Activated naive CD8-positive, alpha-beta T cell treated with anti-CD3 and anti-CD28 coated beads, Interleukin-2, amount 50 U/mL, for 16 hours (primary cell): ENCODE measurements at places on chromosomes 2 and 18.

GRCh38 chr2:47518497-47519146, 115.7 kb downstream of the MSH2 start:
- no peak for DNase-seq

- no peak for DNase-seq
Observed at GRCh38 chr18:76421685-76422078, 73.4 kb downstream of the ZNF516 start.

DNA sequence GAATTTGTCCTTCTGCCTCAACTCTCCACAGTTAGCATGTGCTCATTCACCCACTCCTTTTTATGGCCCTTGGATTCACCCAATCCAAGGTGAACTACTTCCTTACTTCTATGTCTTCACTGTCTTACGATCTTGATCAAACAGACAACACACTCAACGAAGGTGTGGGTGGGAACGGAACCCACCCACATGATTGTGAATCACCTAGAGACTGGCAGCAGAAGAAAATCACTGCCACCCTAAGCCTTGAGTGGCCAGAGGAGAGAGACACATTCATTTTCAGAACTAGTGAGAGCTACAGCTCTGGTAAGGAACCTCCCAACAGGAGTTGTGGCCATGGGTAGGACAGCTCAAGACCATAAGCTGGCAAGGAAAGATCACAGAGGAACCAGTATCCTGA, 194.3 kb downstream of the PLCL1 start:
- no peak for DNase-seq

DNA sequence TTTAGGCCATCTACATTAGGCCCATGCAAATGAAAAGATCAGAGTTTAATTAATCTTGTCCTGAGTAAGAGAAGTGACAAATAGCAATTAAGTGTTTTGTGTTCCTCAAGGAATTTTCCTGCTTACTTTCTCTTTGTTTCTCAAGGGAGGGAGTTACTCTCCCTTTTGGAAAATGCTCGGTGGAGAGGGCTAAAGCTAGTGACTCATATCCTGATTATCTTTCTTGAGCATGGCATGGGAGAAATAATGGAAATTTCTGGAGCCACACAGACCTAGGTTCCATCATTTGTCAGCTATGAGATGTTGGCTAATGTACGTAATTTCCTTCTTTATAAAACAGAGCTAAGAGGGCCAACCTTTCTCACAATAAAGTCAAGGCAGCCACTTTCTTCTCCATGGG, 177.1 kb downstream of the ETAA1 start:
- no peak for DNase-seq

GRCh38 chr18:49016648-49017539, 66.1 kb upstream of the SMAD7 start:
- DNase-seq = no peak

GRCh38 chr2:181772334-181772733, 92.0 kb upstream of the NEUROD1 start:
- no peak for DNase-seq

DNA sequence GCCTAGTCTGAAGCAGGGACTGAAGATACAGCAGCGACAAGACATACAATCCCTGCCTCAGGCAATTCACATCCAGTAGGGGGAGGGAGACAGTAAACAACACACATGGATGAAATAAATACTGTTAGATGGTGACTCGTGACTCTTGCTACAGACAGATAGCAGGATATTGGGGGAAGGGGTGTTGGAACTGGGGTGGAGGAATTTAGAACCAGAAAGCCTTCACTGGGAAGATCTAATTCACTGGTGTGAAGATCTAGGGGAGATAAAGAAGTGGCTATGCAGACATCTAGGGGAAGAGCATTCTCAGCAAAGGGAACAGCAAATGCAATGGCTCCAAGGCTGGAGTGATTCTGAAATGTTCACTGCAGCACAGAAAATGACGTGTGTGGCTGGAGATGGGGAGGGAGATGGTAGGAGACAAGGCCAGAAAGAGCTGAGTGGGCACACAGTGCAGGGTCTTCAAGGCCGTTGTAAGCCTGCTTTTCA, 52.6 kb upstream of the TMEM163 start:
- DNase-seq = no peak

GRCh38 chr2:175827856-175828255, 174.2 kb downstream of the LNPK start:
- DNase-seq = no peak

DNA sequence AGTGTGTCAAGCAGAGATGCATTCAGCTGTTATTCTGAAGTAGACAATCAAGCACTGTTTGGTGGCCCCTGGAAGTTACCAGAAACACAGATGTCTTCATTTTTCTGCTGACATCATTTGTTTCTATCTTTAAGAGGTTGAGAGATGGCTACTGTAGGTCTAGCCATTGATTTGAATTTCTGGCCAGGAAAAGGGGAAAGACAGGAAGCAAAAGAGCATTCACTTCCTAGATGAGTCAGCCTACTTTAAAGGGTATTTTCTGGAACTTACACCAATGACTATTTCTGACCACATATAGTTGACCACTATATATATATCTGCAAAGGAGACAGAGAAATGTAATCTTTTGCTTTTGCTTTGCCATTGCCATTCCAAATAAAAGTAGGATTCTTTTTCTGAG, 900.1 kb upstream of the SOX11 start:
- DNase-seq = no peak

- DNase-seq = no peak
Observed at GRCh38 chr2:33632831-33633230, 33.7 kb upstream of the FAM98A start.

- no peak for DNase-seq
Observed at GRCh38 chr2:226643030-226643945, 156.3 kb downstream of the IRS1 start.

DNA sequence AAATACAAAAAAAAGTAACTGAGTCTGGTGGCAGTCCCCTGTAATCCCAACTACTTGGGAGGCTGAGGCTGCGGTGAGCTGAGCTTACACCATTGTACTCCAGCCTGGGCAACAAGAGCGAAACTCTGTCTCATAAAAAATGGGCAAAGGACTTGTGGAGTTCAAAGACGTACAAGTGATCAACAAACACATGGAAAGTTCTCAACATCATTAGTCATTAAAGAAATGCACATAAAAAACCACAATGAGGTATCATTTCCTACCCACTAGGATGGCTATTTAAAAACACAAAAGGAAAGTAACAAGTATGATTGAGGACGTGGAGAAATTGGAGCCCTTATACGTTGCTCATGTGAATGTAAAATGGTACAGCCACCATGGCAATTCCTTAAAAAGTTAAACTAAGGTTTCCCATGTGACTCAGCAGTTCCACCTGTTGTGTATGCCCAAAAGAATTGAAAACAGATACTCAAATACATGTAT, 52.3 kb downstream of the RAB10 start:
- DNase-seq = no peak

DNA sequence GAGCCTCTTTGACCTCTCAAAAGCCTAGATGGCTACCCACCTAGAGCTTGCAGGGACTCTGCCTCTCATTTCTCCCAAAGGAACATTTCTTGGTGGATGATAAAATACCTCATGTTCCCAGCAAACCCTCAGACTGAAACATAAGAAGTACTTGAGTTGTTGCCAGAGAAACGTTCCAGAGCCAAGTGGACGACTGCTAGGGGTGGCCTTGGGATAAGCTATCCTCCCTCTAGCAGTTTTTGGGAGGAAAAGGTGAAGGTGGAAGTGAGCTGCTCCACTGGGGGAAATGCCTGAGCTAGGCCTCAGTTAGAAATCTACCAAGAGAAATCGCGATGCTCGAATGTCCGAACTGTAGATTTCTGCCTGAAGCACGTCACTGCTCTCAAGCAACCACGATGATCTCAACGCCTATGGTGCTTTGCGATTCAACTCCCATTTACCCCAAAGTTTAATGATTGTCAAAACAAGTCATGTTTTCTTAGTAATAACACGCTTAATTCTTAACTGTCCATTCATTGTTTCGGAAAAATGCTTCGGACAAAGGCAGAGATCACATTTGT, 91.5 kb downstream of the CCBE1 start:
- DNase-seq = no peak

- no peak for DNase-seq
Observed at GRCh38 chr2:109254174-109254904, 125.3 kb downstream of the SH3RF3 start.

GRCh38 chr2:43136876-43137275, 89.5 kb downstream of the ZFP36L2 start:
- no peak for DNase-seq

DNA sequence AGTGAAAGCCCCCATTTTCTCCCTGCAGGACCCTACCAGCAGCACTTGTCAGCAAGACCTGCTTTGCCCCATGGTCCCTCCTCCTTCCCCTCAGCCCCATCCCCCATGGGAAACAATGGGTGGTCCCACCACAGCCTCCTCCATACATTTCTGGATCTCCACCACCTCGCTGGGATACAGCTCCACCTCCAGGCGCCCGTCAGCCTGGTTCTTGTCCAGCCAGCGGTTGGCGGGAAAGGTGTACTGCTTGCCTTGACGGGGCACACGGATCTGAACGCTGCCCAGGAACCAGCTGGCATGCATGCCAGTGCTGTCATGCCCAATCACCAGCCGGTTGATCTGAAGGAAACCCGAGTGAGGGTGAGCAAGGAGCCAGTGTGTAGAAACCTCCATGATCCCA, 90.9 kb downstream of the LOXHD1 start:
- no peak for DNase-seq
